ENCODE measurements at places on chromosomes 16 and 17.

DNA sequence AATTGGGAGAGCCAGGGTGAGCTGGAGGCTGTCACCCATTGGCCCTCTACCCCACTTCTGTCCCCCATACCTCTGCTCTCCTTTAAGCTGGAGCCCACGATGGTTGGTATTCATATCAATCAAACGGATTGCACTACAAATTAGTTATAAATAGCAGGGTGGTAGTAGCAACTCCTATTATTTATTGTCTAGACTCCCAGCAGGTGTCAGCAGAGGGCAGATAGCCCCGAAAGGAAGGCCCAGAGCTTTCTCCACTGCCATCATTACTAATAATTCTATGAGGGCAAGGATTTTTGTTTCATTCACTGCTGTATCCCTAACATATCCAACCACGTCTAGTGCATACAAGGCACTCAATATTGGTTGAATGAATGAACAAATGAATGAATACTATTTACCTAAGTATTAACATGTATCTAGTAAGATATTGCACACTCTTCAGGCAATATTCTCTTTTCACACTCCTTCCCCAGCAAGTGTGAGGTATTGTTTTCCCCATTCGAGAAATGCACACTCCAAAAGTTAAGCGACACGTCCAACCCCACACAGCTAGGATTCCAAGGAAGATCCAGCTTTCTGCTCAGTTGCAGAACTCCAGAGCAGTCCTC is 6.3 kb downstream of the C17orf50 start:
- no peak for DNase-seq

DNA sequence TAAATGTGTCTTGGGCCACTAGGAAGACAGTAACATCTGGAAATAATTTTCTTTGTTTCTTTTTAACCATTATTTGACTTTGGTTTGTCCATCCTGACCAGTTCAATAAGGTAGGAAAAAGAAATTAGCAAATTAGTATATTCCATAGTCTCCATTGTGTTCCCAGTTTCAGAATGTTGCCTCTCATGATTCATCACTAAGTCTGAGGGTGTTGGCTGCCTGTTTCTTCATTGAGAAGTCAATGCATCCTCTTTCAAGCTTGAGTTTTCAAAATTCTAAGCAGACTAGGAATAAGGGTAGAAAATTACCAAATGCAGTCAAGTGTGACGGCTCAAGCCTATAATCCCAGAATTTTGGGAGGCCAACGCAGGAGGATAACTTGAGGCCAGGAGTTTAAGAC is 41.9 kb downstream of the ZFHX3 start:
- no peak for DNase-seq

DNA sequence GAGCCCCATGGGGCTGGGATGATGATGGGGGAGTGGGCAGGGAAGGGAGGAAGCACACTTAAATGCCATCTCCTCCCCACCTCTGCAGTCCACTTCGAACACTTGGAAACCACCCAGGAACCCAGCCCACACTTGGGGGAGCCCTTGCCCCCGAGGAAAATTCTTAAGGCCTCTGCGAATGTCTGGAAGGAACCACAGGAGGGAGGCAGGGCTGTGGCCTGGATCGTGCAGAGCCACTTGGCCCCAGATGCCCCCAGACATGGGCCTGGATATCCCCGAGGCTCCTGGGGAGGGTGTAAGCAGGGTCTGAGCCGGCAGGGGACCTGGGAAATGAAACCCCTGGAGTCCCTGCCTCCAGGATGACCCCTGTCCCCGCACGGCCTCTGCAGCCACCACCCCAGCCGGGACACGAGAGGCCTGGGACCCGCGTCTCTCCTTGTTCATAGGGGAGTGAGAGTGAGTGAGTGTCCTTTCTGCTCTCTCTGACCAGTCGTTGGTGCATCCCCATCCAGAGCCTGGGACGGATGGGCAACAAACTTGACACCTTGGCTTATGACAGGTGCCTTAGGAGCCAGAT is 11.8 kb upstream of the MTSS2 start:
- no peak for DNase-seq

DNA sequence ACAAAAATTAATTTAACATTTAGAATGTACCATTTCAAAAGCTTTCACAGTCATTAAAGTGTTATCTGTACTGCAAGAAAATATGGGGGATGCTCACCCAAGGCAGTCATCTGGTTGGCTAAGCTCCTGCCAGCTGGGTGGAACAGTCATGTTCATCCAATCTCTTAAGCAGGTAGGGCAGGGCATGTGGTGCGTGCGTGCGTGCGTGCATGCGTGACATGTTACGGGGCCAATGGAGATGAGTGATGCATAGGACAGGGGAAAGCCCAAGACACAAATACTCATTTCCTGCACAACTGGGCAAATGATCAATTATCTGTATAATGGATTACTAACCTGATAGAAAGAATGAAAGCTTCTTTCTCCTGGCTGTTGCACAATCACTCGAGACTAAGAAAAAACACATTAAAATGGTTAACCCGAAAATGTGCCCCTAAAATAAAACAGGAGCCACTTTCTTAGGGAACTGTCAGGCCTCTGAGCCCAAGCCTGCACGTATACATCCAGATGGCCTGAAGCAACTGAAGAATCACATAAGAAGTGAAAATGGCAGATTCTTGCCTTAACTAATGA is 104.4 kb downstream of the MYO1D start:
- DNase-seq: no peak

- DNase-seq: no peak
Measured at GRCh38 chr17:61822326-61823285, 40.7 kb downstream of the BRIP1 start.

- DNase-seq: no peak
Measured at GRCh38 chr16:69465881-69466280, 41.5 kb downstream of the CYB5B start.

- DNase-seq: no peak
Measured at GRCh38 chr16:87374313-87374712, 9.3 kb downstream of the FBXO31 start.

GRCh38 chr16:22008215-22009059 is 526 bp downstream of the MOSMO start:
- no peak for DNase-seq

DNA sequence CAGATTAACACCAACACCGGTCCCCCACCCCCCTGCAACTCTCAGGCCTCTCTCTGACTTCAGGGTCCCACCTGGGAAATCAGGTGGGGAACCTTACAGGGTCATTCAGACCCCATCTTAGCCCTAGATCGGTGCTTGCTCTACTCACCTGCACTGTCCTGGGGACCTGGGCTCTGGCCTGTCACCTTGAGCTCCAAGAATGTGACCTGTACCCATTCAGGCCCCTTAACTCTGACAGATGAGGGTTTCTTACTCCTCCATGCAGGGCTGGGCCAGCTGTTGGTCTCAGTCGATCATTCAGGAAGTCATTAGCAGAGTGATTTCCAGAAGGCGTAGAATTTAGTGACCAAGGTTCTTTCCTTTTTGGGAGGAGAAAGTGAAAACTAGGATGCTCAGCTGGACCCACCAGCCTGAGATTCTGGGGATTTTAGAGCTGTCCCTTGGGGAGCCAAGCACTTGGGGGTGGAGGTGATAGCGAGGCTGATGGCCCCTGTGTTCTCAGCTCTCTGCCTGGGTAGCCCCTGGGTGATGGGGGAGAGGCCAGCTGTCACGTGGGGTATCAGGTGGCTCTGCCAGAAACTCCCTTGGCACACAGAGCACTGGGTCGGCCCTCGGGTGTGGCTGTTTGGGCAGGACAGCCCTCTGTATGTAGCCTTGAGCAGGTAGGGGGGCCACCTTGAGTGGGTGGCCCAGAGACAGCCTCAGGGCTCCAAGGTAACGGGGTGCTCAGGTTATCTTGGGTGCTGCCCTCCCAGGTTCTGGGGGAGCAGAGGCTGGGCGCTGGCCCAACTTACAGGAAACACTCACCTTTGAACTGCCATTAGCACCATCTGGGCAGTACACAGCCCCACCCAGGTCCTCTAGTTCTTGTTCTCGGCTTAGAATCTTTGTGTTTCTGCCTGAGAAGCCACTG is 724 bp downstream of the MVP start:
- no peak for DNase-seq

DNA sequence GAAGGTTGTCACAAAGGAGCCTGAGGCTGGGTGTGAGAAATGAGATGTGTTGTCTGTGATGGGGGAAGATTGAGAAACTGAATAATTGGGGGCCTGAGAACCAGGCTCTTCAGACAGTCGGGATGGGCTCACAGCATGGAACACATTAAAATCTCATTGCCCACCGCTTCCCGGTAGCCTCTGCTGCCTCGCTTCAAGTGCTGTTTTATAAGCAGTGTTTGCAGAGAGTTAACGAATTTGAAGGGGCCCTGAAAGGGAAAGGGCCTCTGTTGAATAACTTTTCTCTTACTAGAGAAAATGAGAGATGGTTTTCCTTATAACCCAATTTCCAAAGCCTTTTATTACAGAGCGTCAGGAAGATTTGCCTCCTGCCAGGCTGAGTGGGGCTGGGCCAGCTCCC is 258.8 kb upstream of the ASIC2 start:
- DNase-seq: no peak

- DNase-seq: no peak
Measured at GRCh38 chr17:79777894-79778503, at the start of gene CBX2. Gene CBX2, plus strand, starts transcription at chr17:79778148. Its CDS starts 88 bp downstream, at chr17:79778236.

GRCh38 chr16:84959045-84959576 is 52.2 kb downstream of the ZDHHC7 start:
- no peak for DNase-seq

- no peak for DNase-seq
Measured at GRCh38 chr16:31710880-31711279, 162.7 kb upstream of the ZNF267 start.

GRCh38 chr16:78199325-78200022 is 100.0 kb downstream of the WWOX start:
- no peak for DNase-seq

DNA sequence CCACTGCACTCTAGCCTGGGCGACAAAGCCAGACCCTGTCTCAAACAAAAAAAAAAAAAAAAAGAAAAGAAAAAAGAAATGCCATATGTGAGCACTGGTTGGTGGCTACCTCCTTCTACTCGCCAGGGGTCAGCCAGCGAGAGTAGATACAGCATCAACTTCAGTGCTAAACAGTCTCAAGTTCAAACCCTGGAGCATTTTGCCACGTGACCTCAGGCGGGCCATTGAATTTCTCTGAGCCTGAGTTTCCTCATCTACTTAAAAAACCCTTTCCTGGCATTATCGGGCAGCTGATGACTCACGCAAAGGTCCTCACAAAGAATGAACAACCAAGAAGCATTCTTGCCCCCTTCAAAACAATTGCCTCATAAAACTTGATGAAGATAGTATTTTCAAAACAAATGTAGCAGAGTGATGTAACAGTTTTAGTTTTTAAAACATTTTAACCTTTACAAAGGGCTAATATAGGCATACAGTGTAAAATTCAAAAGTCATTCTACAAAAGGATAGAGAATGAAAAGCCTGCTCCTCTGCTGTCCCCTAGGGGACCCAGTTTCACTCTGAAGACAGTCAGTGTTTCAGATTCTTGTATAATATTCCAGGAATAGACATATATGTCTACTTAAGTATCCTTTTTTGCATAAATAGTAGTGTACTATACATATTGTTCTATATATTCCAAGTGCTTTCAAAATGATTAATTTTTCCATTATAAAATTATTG is 28.4 kb downstream of the DNAH2 start:
- no peak for DNase-seq

GRCh38 chr16:47059991-47060390 is 83.8 kb downstream of the NETO2 start:
- no peak for DNase-seq

DNA sequence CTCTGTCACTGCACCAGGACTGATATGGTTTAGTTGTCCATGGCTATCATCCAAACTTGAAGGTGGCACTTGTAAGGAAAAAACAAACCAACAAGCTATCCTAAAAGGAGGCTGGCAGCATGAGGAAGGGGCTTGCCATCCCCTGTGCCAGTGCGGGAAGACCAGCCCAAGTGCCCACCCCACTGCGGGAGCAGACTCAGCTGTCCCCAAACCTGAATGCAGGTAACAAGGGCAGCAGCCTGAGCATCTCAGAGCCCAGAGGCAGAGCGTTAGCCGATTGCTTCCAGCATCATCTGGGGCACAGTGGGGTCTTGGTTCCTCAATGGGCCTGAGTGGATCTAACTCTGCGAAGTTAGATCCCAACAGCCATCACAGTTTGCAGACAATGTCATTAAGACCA is 29.2 kb upstream of the C16orf78 start:
- no peak for DNase-seq
